ENCODE measurements at places on chromosomes 12 and 14.

DNA sequence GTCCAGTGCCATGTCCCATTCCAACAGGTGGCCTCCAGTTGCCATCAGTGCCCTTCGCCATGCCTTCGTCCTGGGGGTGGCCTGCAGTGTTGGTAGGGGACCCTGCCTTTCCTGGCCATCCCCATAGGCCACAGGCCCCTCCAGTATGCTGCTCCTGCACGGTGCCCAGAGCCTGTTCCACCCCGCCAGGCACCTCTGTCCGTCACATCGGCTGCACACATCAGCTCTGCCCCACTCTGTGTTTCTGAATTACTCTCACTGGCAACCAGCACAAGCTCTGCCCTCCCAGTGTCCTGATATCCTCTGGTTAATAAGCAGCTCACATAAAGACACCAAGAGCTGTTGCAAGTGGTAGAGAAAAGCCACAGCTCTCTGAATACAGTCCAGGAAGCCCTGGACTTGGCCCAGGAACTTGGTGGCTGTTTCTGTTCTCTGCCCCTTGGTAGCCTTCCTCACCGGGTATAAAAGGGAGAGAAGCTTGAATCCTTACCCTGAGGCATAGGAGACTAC, 31.3 kb upstream of the ATP2A2 start:
- no peak for DNase-seq

GRCh38 chr12:8096281-8096915, 14.3 kb downstream of the NECAP1 start:
- no peak for DNase-seq

DNA sequence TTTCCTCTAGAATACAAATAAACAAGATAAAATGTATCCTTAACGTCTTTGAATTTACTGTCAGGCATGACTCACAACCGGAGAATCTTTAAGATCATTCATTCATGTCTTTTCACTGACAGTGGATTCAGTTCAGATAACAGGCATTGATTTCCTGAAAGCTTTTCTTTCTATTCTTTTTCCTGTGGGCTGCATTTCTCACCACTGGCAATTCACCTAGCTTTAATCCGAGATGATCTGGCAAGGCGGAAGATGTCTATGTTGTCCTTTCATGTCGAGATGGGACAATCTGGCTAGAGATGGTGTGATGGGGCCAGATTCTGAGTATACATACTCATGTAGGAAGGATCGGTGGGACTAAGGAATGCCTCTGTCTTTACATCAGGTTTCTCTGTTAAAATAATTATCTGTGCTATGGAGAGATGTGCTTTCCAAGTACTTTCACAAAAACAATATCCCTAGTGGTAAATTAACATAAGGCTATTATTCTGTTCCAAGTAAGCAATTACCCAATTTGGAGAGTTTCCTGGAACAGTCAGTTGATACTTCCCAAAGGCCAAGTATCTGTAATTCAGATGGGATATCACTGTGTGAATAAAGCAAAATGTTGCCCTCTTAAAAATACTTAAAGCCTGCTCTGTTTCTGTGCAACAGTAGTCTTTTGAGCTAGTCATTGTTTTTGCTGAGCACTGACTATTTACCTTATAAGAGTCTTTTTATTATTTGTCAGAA, 17.8 kb downstream of the ACSS3 start:
- DNase-seq = no peak

GRCh38 chr12:26177283-26177682, 18.1 kb upstream of the SSPN start:
- DNase-seq = no peak

GRCh38 chr12:103665971-103666370, 78.9 kb downstream of the STAB2 start:
- DNase-seq = no peak

DNA sequence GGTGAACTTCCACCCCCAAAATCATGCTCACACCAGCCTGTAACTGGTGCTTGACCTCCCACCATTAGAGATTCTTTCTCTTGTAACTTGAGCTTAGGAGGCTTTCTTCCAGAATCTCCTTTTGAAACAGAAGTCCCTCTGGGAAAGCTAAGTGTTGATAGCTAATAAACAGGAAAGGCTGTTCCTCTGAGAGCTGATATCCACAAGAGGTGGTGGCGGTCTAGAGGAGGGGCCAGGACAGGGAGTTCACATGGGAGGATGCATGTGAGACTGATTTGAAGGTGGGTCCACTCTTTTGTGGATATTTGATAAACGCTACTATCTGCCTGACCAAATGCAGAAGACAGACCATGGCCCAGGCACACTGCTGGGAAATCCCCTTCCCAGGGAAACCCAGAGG, 10.2 kb upstream of the PRMT8 start:
- no peak for DNase-seq

DNA sequence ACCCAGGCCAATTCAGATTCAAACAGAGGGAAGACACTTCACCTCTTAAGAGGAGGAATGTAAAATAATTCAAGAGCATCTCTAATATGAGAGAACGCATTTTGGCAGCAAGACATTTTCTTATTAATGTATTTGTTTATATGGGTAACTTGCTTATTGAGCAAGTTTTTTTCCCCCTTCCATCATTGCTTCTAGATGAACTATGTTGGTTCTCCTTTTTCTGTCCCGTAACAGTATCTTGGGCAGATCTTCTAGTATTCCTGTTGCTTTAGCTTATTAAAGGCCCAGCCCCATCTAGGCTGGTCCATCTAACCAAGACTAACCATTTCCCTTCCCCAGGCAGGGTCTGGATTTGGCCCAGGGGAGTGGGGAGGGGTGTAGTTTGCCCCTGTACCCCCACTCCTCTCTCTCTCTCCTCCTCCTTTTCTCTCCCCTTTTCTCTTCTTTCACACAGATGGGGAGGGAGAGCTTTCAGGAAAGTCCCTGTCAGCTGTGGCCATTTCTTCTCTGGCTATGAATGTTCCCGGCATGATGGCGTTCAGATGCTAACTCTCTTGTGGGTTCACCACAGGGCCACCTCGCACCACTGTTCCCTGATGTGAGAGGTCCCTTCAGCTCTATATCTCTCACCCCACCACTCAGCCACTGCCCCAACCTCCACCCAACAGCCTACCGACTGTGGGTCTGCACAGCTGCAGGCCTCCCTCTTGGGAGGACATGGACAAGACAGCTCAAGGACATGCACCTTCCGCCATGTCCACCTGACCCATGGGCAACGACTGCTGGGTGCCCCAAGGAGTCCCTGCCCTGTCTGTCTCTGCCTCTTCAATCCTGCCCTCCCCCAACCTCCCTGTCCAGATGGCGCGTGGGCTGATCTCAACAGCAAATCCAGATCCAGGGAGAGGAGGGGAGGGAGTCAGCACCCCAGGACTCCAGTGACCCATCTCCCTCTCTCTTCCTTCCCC, 15.8 kb upstream of the RPS6KL1 start:
- DNase-seq = no peak

DNA sequence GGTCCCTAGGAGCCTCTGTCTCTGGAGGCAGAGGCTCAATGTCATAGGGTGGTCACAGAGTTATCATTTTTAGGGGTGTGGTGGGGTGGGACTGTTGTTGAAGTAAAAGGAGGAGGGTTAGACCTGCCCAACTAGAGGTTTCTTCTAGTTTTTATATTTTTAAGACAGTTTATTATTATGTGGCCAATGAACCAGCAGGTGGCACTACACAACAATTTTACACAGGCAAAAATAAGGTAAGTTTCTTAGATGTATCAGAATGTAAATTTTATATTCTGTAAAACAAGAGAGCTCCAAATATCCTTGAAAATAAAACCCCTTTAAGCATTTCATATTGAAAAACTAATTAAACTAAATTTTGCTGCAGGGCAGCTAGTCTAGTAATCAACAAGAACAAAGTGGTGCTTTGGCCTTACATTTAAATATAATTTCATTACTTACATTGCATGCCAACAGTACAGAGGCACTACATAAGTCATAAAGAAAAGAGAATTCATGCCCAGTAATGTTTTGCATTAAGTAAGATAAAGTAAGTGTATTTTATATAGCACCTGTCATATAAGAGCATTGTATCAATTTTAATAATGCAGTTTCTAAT, 22.2 kb upstream of the OVCH1 start:
- DNase-seq = peak; percentile 2

DNA sequence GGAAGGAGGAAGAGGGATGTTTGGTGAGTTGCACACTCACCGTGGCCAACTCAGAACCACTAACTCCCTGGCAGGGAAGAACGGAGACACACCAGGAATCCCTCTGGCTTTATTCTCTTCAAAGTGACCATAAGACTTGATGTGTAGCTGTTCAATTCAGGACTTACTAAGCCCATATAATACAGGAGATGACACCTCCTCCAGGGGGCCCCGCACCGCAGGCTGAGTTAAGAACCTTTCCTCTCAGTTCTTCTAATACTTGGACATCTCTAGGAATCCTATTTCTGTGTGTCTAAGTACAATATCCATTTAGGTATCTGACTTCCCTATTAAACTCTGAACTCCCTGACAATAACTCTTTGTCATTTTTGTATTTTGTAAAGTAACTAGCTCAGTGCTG, 49.5 kb downstream of the DCAF4 start:
- no peak for DNase-seq

DNA sequence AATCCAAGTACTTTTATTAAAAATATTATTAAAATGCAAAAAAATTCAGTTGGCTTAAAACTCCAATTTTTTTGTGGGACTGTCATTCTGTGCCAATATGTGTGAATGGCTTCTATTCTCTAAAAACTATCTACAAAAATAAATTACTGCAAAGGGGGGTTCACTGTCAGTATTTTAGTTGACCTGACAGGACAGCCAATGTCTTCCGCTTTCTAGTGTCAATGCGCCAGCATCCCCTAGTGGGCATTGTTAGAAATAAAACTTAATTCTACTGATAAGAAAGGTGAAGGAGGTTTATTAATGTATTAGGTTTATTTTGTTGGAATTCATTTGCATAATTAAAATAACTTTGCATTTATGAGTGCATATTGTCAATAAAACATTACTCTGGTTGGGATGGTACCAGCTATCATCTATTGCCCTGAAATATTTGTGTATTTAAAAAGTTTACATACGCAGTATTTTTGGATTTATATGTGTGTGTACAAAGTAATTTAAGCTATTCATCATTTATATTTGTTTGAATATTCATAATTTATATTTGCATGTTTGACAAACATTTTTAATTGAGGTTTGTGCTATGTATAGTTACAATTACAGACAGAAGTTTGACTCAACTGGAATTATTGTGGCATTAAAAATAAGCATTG, 527.2 kb downstream of the FLRT2 start:
- DNase-seq = peak; percentile 13

- no peak for DNase-seq
Observed at GRCh38 chr12:25194722-25195055, 271 bp downstream of the DNAI7 start.

GRCh38 chr14:104386151-104386841, 193.3 kb upstream of the C14orf180 start:
- no peak for DNase-seq

- no peak for DNase-seq
Observed at GRCh38 chr14:102988054-102988453, 65.6 kb downstream of the AMN start.

- peak; percentile 34 for DNase-seq
Observed at GRCh38 chr14:99192028-99192621, 79.9 kb downstream of the BCL11B start.

DNA sequence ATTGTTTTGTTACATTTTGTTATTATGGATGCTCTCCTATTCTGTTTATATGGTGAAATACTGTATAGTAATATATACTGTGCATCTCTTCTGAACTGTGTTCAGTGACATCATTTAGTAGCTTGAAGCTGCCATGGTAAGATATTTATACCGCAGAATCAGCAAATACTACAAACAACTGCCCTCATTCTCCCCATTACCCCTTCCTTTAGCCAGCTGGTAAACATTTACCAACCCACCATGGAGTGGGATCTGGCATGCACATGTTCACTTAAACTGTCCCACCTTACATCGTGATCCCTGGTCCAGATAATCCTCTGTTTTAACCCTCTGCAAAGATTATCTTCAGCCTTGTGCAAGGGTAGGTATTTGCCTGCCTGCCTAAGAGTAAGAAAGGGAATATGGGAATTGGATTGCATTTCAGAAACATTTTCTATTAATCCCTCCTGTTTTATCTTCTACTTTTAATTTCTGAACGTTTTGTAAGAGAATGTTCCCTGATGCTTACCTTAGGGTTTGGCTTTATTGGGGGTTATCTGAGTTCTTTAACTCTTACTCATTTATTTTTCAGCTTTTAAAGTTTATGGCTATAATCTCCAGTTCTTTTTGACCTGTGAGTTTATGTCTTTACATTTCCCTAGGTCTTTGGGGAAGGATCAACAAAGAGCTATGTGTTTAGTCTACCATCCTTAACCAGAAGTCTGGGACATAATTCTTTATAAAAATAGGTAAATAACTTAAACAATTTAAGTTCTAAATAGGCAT, 46.5 kb downstream of the FBXO34 start:
- no peak for DNase-seq

DNA sequence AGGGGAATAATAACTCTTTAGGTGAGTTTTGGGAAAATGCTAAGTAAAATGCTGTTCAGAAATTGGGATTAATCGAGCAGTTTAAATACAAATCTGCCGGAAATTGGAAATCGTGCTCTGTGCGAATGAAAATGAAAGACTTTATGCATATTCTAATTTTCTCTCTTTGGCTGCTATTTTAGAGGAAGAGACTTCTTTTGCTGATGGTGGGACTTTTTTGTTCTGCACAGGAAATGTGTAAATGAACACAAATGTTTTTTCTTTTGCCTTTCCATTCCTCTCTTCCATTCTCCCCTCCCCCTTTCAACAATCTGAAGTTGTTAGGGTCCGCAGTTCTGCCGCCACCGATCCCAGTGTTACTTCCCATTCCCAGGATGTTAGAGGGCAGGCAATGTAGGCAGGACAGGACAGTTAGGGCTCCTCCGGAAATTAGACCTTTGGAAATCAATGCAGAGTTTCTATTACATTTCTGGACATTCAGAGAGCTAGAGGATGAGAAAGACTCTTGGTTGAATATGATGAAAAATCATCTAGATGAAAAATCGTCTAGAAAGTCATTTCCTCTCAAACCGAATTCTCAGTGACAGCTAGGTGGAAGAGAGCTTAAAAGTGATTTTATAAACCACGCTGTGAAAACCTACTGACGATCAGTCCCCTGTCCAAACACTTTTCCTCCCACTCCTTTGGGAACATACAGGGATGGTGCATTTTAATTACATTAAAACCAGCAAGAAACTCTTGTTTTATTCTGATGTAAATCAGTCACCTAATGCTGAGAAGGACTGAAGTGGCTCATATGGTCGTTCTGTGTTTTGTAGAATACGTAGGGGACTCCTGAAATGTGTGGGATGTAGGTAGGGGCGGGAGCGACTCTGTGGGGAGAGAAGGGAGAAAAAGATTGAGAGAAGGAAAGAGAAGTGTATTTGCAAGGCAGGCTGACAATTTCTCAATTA, 17.8 kb downstream of the FOXG1 start:
- DNase-seq = no peak

- DNase-seq = no peak
Observed at GRCh38 chr12:117119592-117120198, 20.5 kb upstream of the TESC start.
